ENCODE measurements at places on chromosomes 12 and 14.

- peak; percentile 99 for DNase-seq
Measured at GRCh38 chr14:91114079-91115065, 499 bp downstream of the DGLUCY start.

- no peak for DNase-seq
Measured at GRCh38 chr12:61365001-61365400, 895.2 kb upstream of the USP15 start.

DNA sequence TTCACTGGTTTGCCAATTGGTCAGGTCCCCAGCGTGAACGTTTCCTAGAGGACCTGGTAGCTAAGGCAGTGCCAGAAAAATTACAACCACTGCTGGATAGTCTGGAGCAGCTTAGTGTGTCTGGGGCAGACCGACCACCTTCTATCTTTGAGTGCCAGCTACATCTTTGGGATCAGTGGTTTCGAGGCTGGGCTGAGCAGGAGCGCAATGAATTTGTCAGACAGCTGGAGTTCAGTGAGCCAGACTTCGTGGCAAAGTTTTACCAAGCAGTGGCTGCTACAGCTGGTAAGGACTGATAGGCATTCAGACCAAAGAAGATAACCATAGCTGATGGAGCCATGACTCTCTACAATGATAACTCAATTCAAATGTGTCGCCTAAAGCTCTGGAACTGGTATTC is 2.5 kb downstream of the C14orf119 start:
- no peak for DNase-seq

DNA sequence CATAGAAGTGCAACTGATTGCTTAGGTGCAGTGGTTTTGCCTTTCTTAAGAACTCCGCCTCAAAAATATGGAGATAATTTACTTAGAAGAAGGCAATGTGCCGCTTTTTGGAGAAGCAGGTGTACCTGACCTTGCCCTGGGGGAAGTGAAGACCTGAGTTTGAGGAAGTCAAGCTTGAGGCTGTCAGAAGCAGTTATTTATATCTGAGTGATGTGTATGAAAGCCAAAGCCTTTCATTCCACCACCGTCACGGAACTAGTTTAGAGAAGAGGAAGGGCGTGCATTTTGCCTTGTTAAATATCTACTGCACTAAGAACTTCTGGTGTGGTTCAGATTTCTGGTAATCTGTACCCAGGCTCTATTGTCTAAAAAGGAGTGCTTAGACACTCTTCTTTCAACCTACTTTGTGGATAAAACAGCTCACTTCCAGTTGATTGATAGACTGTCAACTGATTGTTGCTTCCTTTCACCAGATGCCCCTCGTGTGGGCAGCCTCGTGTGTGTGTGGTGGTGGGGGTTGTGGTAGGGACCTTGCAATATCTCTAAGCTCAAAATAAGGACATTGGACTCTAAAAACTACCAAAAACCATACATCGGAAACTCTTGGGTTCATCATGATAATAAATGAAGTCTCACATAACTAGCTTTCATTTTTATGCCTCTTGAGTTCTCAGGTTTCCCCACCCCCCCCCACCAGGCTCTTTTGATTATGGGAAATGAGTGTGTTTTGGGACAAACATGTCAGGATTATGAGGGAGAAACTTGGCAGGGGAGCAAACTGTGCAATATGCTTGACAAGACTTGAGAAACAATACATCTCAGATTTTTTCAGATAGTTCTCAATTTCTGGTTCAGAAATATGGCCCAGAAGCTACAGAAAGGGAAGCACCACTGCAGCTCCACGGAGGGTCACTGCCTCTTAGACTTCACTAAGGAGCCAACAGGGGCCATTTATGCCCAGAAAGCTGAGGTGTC is 78.6 kb downstream of the ARF6 start:
- DNase-seq = peak; percentile 26

GRCh38 chr12:7005311-7005710 is 13.0 kb downstream of the LPCAT3 start:
- no peak for DNase-seq

DNA sequence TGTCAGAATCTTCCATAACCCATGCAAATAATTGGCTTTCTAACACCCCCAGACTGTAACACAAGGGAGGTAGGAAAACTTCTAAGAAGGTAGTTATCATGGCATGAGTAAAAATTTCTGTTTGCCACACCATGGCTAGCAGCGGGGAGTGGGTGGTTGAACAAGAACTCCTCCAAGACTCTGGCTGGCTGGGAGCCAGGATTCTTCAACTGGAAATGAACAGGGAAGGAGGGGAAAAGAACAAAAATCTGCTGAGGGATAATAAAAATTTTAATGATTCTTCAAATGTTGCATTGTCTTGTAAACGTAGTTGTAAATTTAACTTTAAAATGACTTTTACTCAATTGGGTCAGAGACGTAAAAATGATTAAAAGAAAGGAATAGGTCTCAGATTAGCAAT is 78.9 kb downstream of the AKAP6 start:
- DNase-seq = peak; percentile 56

GRCh38 chr14:23984891-23985602 is 3.7 kb upstream of the DHRS4L2 start:
- no peak for DNase-seq

- DNase-seq = peak; percentile 71
Measured at GRCh38 chr12:40622246-40622838, 69.9 kb upstream of the CNTN1 start.

GRCh38 chr14:73973497-73973896 is 23.4 kb downstream of the COQ6 start:
- DNase-seq = no peak

- DNase-seq = no peak
Measured at GRCh38 chr14:55361190-55361589, 50.4 kb downstream of the ATG14 start.

DNA sequence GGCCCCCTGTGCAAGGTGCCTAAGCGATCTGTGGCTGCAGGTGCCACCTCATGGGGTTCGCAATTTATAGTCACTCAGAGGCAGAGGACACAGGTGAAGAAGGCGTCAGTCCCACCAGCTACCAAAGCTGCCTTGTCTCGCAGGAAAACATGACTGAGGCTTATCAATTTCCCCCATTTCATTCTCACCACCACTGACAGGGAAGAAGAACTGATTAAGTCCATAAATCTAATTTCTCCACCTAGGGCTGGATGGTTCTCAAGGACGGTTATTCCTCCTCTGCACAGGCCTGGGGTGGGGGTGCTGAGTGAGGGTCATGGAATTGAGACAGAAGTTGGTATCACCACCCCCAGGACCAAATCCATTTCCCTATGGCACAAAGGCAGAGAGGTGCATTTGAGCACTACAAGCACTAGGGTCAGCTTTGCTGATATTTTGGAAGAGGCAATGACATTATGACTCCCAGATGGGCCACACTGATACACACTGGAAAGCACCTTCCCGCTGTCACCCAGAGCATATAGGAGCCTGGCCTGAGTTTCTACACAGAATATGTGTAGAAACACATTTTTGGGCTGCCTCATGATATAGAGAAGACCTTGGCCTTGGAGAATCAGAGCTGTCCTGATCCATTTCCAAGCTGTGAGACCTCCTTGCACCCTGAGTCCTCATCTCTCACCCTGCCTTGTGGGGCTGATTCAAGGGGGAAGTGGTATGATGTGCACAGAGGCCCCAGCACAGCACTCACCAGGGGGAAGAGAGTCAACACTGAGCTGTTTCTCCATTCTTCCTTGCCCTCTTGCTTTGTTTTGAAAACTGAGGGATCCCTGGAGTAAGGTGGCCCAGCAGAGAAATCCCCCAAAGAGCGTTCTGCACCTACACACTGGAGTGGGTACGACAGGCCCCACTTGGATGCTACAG is 59.4 kb downstream of the PITPNM2 start:
- DNase-seq = no peak

GRCh38 chr12:95820096-95820703 is 29.6 kb upstream of the NTN4 start:
- peak; percentile 46 for DNase-seq

DNA sequence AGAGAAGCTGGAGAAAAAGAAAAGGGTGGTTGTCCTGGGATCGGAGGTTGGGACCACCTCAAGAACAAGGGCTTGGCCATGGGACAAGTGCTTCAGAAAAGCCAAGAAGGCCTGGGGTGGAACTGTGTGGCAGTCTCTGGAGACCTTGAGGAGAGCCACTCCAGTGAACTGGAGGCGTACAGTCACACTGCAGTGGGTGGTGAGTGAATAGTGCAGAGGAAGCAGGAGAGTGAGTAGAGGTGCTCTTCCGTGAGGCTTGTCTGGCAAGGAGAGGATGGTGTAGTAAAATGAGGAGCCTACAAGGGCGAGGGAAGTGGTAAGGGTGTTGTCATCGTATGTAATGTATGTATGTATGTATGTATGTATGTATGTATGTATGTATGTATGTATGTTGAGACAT is 20.9 kb downstream of the RASSF3 start:
- no peak for DNase-seq

DNA sequence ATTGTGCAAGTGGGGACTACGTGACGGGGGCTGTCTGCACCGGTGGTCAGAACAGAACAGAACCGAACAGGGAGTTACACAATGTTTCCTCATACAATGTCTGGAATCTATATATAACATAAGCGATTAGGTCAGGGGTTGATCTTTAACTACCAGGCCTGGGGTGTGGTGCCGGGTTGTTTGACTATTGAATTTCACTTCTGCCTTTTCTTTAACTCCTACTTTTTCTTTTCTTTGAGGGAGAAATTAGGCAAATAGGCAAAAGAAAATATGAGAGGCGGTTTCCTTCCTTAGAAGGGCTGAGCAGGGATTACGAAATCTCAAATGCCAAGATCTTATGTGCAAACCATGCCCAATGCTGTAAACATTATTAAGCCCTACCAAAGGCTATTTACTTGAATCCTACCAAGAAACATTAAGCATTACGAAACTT is 140.3 kb downstream of the SLC38A6 start:
- DNase-seq = no peak

DNA sequence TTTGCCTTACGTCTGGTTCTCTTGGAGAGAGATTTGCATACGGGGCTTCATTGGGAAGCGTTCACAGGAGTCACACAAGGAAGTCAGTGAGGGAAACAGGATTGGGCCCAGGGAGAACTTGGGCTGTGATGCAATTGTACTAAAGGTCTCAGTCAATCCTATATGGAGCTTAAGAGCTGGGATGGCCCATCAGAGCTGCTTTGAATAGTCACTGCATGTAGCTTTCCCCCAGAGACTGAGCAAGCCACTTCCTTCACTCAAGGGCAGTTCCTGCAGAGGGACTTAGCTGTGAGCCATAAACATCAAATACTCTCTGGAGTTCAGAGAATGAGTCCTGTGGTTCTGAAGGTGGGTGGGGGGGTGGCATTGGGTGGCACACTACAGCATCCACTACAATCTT is 605.4 kb downstream of the MED13L start:
- no peak for DNase-seq

DNA sequence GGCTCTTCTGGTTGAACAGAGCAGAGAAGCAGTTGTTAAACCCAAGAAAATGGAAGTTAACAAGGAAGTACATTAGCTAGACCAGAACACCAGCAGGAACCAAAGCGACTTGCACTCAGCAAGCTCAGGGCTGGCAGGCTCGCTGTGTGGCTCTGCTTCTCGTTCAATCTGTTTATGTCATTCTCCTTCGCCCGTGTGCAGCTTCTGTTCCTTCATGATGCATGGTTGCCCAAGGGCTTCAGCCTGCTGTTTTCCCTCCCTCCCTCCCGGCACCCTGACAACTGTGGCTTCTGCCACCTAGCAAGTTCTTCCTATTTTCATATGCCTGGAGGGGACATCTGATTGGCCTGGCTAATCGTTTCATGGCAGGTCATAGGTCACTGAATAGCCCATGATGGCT is 25.3 kb downstream of the PIGH start:
- no peak for DNase-seq

DNA sequence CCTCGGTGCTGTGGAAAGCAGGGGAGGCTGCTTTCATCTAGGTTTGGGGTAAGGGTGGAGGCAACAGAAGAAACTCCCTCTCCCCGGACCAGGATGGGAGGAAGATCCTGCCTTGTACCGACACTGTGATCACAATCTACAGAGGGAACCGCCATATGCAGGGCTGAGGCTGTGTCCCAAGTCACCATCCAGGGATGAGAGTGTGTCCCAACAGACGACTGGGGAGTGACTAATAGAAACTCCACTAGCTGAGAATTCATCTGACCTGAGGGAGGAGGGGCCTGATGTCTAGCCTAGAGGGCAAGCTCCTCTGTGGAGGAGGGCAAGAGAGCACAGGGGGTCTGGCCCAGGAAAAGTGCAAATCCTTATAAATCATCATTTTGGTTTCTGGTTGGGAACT is 172.4 kb downstream of the CALM1 start:
- DNase-seq = no peak

- DNase-seq = no peak
Measured at GRCh38 chr12:31023271-31023724, 50.4 kb upstream of the DDX11 start.

DNA sequence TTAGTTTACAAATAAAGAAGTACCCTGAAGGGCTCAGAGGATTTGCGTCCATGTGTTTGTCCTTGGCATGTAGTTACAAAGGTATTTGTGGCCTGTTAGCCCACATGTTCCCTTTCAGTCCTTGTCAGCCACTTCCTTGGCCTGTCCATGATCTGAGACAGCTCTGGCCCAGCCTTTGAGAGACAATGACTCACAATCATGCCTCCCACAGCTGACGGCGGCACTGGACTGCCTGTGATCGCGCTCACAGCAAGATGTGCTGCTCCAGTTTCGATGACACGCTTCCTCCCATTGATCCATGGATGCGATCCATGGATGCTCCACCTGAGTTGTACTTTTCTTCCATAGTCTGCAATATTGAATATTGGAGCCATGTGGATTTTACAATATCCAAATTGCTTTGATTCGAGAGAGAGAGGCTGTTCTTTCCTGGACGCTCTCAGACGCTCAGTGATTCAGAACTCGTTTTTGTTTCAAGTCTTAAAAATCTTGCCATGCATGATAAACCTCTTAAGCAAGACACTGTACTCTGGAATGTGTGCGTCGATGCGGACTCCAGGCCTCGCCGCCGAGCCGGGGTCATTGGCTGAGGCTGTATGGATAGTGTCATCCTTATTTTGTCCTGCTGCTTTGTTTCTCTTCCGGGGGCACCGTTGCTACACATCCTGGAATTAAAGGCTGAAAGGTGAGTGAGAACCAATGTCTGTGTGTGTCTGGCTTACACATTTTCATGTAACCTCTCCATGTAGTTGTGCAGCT is 220.1 kb downstream of the GLT1D1 start:
- no peak for DNase-seq

DNA sequence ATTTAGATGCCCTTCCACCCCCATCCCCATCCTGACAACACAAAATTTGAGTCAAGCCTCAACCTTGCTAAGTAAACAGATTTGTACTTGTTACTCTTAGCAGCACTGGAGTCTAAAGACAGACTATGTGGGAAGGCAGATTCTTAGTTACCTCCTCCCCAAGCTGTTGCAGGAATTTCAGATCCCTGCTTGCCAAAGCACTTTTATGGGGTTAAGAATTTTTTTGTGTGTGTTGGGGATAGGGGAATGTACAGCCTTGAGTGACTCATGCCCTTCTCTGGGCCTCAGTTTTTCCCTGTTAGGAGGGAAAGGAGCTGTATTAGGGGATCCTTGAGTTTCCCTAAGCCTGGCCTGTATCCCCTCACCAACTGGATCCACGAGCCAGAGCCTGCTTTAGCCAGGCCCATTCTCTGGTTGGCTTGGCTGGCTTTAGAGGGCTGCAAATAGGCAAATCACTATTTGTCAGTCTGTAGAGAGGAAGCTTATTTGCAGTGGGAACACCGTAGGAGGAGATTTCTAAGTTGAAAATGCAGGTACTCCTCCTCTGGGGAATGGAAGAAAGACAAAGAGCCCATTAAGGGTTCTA is 27.7 kb upstream of the RNU6-8 start:
- no peak for DNase-seq
